DMS153 (cell line): ENCODE measurements at places on chromosomes 3 and 15.

- peak; percentile 14 for DNase-seq
These were observed 85.6 kb downstream of the PDCD6IP start for GRCh38 chr3:33883951-33884561.

GRCh38 chr3:10432156-10432845, 73.1 kb downstream of the ATP2B2 start:
- no peak for DNase-seq

DNA sequence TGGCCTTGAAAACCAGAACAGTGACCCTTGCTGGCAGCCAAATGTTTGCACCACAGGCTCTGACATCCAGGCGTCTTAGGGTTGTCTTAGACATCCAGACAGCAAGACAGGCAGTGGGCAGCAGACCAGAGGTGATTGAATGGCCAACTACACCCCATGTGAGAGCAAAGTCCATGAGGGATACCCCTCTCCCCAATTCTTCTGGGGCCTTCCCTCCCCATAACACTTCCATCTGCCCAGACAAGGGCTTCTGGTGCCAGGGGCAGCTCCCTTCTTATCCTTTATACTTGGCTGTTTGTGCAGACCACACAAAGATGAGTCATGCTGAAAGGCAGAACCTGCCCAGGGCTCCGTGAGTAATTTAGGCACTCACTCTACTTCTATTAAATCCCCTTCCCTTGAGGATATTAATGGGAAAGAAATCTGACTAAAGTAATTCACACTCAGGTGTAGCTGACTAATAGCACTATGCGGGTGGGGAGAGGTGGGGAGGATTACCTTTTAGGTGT, 257.9 kb downstream of the UACA start:
- peak; percentile 13 for DNase-seq

DNA sequence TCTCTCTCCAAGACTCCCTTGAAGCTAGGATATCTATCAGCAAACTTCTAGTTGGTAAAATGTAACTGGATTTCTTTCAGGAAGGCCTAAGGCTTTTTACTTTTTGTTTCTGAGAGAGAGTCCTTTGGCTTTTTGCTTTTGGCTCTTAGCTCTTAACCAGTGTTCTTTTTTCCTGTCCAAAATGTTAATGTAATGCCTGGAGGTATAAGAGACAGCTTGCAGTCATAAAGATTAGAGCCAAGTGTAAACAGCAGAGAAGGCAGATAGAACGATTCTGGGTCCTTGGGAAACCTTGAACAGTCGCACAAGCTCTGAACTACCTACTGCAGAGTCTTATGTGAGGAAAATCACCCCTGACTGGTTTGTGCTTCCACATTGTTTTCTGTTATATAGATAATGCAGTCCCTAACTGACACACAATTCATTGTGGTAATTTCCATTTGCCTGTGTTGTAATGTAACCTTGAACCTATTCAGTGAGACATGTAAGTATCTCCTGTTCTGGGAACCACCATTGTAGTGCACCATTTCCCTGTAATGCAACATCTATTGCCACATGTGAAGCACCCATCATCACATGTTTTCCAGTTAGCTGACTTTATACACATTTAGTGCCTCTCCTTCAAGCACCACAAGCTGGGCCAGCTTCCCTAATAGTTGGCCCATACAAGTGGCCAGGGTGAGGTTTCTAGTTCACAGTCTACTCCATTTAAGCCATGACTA, 1311.9 kb downstream of the ROBO1 start:
- DNase-seq, result no peak

- DNase-seq, result peak; percentile 49
These were observed 5.9 kb upstream of the GRAMD2A start for GRCh38 chr15:72203507-72203837.

GRCh38 chr3:184379358-184380184, at the start of gene CHRD:
Gene CHRD, plus strand, starts transcription at chr3:184380054. Its CDS starts 265 bp downstream, at chr3:184380319.
- DNase-seq, result no peak

- no peak for DNase-seq
These were observed 87.6 kb upstream of the TLE3 start for GRCh38 chr15:70185251-70185711.

GRCh38 chr3:5463991-5464390, 276.5 kb downstream of the EDEM1 start:
- DNase-seq, result no peak

DNA sequence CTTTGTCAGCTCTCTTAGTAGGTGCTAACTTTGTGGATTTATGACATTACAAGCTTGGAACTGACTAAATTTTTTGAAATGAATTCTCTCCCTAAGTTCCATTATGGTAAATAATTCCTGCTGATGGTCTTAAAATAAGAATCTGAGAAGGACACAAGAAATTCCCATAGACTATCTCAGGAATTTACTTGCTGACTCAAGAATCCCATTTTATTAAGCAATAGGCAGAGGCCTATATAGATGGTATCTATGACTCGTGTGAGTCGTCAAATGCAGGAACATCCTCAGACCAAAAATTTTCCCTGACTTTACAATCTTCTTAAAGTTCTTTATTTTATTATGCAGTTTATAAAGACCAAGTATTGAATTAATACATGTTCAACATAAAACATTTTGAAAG, 30.7 kb upstream of the CBLB start:
- DNase-seq, result no peak

DNA sequence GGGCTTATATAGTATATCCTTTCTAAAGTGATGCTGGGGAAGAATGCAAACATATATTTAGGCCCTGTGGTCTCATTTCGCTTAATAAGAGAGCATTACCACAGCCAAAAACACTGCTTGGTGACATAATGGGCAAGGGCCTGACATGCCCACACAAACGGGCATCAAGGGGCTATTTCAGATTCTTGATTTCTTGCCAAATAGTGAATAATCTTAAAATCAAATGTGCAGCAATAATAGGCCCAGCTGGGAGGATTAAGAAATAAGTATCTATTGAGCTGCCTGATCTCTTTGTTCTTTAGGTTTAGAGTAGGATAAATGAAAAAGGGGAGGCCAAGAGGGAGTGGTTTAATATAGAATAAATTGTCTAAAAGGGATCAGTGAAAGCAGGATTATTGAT, 241.0 kb upstream of the GBE1 start:
- DNase-seq, result no peak

DNA sequence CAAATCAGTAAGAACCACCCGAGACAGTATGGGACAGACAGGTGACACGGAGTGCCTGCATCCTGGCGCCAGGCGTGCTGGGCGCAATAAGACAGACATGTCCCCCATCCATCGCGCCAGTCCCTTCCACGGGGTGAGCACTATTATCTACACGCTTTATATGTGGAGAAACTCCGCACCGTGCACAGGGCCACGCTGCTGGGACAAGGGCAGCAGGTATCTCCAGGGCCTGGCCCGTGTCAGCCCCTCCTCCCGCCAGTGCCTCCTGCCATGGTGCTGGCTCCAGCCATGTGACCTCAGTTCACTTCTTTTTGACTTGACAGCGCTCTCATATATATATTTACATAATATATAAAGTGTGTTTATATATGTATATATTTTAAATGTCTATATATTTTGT, 42.6 kb downstream of the TNK2 start:
- no peak for DNase-seq

GRCh38 chr15:85730001-85730820, 64.5 kb downstream of the KLHL25 start:
- peak; percentile 28 for DNase-seq

- no peak for DNase-seq
These were observed 102.7 kb downstream of the VPS8 start for GRCh38 chr3:184914628-184915027.

DNA sequence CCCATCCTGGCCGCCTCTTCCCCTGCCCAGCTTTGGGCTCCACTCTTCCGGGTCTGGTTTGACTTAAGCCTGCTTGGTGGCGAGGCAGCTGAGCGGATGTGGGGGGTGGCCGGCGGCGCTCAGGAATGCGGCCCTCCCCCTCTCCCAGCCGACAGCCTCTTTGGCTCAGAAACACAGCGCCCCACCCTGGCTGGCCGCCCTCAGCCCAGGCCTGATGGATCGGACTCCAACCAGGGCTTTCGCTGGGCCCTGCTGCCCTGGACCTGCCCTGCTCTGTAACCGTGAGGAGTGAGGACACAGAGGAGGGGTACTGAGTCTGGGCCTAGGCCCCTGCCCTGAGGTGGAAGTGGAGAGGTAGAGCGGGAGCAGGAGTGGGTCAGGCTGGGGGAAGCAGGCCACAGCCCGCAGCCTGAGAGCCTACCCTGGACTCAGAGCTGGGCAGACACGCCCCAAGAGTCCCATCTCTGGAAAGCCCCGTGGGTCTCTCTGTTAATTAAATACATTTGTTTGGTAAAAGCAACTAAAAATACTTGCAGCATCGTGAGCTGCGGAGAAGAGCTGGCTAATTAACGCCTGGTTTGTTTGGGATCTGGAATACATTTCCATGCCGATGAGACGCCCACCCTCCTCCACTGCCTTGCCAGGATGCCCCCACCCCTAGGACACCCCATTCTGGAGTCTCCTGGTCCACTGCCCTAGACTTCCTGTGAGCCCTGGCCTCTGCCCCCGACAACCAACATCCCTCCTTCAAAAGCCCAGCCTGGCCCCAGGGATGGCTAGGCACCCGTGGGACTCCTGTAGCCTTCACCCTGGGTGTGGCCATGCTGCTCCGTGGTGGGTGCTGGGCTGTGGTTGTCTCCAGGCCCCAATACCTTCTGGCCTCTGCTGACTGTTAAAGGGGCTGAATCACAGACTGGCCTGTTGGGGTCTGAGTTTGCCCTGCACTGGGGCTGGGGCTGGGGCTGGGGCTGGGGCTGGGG, 19.6 kb downstream of the PLXNA1 start:
- no peak for DNase-seq

- no peak for DNase-seq
These were observed 4.3 kb downstream of the SLC51A start for GRCh38 chr3:196220587-196220986.

GRCh38 chr3:56790016-56790821, 11.5 kb downstream of the ARHGEF3 start:
- no peak for DNase-seq

DNA sequence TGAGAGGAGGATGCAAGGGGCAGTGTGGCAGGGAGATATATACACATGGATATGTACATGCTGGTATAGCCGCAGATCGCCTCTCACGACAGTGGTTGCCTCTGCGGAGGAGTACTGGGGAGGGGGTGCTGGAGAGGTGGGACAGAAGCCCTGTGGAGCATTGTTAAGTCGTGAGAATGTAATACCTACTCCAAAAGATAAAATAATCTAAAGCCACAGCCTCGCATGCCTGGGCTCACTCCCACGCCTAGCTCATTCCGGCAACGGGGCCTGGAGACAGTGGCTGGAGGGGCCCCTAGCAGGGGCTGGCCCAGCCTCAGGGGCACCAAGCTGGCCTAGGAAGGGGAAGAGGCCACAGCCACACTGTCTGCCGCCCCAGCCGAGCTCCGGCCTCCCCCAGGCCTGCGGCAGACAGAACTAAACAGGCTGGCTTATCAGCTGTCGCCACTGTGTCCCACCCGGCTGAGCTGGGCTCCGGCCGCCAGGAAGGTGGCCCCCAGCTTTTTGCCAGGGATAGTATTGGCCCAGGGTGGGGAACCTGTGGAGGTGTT, 65.1 kb upstream of the LCTL start:
- DNase-seq, result no peak

GRCh38 chr3:40230382-40230781, 79.1 kb upstream of the EIF1B start:
- no peak for DNase-seq

DNA sequence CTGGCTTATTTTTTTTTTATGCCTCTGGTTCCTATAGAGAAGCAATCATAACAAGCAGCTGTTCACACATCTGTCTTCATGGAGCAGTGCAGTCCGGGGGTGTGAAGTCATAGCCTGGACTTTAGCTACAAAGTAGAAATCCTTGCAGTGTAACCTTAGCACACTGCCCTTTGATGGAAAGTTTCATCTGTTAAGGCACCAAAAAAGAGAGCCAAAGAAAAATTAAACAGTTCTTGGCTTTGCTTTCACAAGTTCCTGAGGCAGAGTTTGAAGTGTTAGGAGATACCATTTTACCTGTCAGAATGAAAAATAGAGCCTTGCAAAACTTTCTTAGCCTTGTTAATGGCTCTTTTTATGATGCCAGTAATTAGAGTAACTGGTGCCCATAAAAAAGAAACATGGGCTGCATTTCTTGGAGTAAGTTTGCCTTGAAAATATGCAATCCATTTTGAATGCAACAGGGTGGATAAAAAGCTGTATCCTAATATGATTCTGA, 84.1 kb downstream of the PIK3R4 start:
- no peak for DNase-seq

DNA sequence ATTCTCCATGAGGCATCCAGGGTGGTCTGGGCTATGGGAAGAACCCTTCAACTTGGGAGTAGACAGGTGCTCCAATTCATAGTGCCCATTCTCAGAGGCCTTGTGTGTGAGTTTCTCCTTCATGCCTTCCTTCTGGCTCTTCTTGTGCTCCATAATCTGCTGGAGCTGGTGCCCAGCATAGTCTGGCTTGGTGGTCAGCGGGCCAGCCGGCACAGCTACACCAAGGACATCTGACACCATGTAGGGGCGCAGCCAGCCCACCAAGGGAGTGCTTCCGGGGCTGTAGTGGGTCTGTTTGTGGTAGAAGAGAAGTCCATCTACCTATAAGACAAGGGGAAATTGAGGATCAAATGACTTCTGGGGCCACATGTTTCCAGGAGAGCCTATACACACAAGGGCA, 19.2 kb upstream of the PTPN9 start:
- no peak for DNase-seq

GRCh38 chr3:78765671-78766485, 1001.9 kb downstream of the ROBO1 start:
- DNase-seq, result peak; percentile 69

- DNase-seq, result no peak
These were observed 347.7 kb upstream of the ARPP21 start for GRCh38 chr3:35291471-35292236.

DNA sequence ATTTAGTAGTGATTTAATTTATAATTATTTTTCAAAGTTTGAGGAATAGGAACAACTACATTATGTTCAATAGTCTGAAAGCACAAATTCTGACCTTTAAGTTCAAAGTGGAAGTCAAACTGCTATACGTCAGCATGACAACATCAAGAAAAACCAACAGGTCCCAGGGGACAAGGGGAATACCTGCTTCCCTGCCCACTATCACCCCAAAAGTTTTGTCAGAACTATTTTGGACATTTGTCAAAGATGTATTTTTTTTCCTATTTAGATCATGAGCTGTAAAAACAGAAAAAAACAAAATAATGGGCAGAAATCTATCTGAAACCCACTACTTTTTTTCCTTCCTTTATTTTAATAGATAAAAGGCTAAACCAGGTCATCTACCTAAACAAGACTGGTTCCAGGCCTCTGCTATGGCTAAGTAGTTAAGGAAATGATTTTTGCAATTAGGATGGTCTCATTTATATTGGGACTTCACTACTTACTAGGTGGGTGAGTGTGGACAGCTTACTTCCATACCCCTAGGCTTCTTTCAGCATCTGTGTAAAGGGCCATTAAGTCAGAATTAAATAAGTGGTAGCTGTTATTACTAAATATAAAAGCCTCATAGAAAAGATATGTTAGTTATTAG, 746.3 kb downstream of the FHIT start:
- DNase-seq, result no peak

GRCh38 chr15:28922707-28923012, 36.9 kb downstream of the APBA2 start:
- no peak for DNase-seq
